ENCODE measurements at places on chromosomes 7 and 10. TPM values are rescaled to one million over a fixed set of nuclear protein-coding genes. Genes with fewer than 3 reads are reported as not detected.

Gene EBF3
- 0.33 TPM for total RNA-seq

Gene ADAMTS14
- total RNA-seq, result 0.45 TPM

Gene ZNF467
- 1.1 TPM for total RNA-seq

Gene PRSS37
- not detected for total RNA-seq

Gene NME8
- total RNA-seq, result not detected

Gene TMEM26
- total RNA-seq, result not detected

Gene MEOX2
- not detected for total RNA-seq

Gene PRF1
- not detected for total RNA-seq

Gene PNLIPRP3
- total RNA-seq, result not detected

Gene TBC1D12
- total RNA-seq, result 4.1 TPM

Gene CYP2W1
- not detected for total RNA-seq

Gene CARD11
- 0.04 TPM for total RNA-seq

Gene PDAP1
- total RNA-seq, result 170 TPM

Gene TMEM60
- 58.0 TPM for total RNA-seq

Gene ZNF479
- not detected for total RNA-seq

Gene C10orf67
- not detected for total RNA-seq

Gene PDK4
- 1.0 TPM for total RNA-seq

Gene C1QL3
- not detected for total RNA-seq

Gene GIMAP4
- 0.12 TPM for total RNA-seq

Gene LIPM
- total RNA-seq, result not detected

Gene PRPS1L1
- total RNA-seq, result not detected

Gene PHKG1
- not detected for total RNA-seq

Gene SPACDR
- 1.0 TPM for total RNA-seq

Gene ANKRD61
- total RNA-seq, result 1.3 TPM

Gene UBN2
- total RNA-seq, result 2.3 TPM

Gene WDFY4
- total RNA-seq, result not detected

Gene CUZD1
- 0.99 TPM for total RNA-seq

Gene AKR1C4
- total RNA-seq, result not detected
